GM06990 (cell line): ENCODE measurements at places on chromosomes 16 and 17.
A peak's percentile ranks its signal among the peaks of the same experiment; 100 is the strongest.

DNA sequence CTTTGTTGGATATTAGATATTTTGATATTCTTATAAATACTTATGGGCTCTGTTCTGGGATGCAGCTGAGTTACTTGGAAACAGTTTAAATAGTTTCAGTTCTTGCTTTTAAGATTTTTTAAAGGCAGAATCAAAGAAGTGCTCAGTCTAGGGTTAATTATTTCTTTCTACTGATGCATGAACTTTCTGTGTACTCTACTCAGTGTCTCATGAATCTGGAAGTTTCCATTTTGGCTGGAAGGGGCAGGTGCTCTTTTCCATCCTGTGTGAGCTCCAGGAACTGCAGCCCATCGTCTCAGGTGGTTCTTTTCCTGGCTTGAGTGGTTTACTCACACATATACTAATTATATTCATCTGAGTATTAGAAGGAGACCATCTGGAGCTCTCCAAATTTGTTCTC lies 61.1 kb upstream of the CPHXL start:
- DNase-seq: no peak

DNA sequence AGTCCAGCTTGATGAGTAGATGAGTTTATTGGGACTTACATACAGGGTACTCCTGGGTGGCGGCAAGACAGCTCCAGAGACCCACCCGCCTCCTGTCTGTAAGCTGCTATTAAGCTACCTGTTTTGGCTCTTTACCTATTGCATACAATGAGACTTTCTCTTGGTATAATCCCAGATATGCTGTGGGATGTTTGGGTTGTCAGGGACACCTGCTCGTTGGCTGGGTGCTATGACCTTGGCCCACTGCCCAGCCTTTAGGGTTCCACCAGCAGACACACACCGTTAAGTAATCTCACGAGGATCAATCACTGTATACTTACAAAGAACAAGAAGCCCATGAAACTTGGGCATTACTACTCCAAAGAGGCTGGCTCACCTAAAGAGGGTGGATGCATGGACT lies 116.4 kb downstream of the NPIPB5 start:
- DNase-seq: no peak

DNA sequence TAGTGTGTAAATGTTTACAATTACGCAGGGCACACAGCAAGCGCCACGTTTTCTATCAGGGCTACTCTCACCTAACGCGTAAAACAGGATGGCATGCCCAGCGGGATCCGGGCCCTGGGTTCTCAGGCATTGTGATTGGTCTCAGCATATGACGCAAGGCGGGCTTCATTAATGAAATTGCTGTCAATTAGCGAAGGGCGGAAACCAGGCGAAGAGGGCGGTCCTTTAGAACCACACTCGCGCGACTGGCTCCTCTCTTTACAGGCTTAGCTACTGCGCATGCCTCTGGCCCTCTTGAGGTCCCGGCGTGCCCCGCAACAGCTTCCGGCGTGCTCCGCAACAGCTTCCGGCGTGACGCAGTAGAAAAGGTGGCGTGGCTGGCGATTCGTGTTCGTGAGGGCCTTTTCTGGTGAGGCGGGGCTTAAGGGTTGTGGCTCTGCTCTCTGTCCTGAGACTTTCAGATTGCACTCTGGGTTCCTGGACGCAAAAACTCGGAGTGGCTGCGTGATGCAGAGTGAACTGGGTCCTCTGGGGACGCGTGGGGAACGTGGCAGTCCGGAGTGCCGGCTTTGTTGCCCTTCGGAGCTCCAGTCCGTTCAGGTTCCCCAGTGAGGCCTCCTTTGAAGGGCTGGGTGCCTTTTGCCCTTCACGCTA lies 9.2 kb downstream of the OR2C1 start:
- DNase-seq: peak; percentile 82

- no peak for DNase-seq
These were observed 70.5 kb downstream of the MPRIP start for GRCh38 chr17:17112628-17113200.

DNA sequence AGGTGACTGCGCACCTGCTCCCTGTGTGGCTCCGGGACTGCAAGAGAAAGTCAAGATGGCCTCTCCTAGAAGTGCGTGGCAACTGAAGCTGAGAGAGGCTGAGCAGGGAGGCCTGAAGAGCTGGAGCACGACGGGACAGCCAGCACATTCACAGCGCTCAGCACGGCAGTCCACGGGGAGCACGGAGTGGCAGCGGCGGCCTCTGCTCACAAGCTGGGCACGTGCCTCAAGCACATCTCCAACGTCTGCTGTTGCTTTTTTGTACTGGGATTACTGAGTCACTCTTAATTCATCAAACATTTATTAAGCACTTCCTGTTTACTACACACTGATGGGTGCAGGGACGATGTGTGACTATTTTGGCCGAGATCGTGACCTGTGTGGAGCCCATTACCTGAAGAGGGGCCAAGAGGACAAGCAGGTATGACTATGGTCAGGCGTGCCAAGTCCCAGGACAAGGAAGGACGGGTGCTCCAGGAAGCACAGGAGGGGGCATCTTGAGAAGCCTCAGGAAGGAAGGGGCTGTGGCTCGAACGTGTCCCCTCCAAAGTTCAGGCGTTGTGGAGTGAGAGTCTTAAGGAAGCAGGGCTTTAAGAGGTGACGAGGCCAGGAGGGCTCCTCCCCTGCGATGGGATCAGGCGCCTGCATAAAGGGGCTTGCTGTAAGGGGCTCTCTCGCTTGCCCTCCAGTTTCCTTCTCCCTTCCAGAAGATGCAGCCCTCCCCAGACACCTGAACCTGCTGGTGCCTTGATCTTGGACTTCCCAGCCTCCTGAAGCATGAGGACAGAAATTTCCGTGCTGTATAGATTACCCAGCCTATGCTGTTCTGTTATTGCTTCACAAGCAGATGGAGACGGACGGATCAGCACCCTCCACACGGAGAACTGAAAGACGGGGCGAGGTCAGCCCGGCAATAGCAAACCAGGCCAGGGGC lies 105.8 kb downstream of the ADCY9 start:
- no peak for DNase-seq

- DNase-seq: no peak
These were observed 86.4 kb downstream of the N4BP1 start for GRCh38 chr16:48523415-48524204.

GRCh38 chr16:83926726-83927397 lies 26.2 kb upstream of the OSGIN1 start:
- peak; percentile 60 for DNase-seq

GRCh38 chr16:3659251-3659650 lies 4.8 kb downstream of the DNASE1 start:
- DNase-seq: no peak

- no peak for DNase-seq
These were observed 1060.2 kb upstream of the EEF2KMT start for GRCh38 chr16:6157806-6158205.

GRCh38 chr17:40542558-40543411 lies 22.5 kb downstream of the CCR7 start:
- DNase-seq: no peak

- peak; percentile 18 for DNase-seq
These were observed 651 bp downstream of the SHMT1 start for GRCh38 chr17:18362698-18363100.

GRCh38 chr16:87506423-87507350 lies 13.9 kb upstream of the ZCCHC14 start:
- DNase-seq: no peak

DNA sequence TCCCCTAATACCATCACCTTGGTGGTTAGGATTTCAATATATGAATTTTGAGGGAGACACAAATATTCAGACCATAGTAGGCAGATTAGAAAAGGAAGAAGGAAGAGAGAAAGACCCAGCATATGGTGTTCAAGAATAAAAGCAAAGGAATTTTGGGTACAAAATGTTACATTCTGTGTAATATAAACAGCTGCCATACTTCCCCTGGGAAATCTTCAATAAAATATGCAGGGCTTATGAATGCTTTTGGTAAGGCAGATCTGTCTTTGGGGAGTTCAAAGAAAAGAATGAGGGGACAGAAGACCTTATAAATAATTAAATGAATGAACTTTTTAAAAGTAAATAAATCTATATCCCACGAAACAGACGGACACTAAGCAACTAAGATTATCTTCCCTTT lies 91.9 kb downstream of the USP32 start:
- DNase-seq: no peak

- DNase-seq: no peak
These were observed 973.0 kb downstream of the KCNJ2 start for GRCh38 chr17:71142333-71142732.

- no peak for DNase-seq
These were observed 274.5 kb downstream of the C16orf95 start for GRCh38 chr16:87042551-87043230.

DNA sequence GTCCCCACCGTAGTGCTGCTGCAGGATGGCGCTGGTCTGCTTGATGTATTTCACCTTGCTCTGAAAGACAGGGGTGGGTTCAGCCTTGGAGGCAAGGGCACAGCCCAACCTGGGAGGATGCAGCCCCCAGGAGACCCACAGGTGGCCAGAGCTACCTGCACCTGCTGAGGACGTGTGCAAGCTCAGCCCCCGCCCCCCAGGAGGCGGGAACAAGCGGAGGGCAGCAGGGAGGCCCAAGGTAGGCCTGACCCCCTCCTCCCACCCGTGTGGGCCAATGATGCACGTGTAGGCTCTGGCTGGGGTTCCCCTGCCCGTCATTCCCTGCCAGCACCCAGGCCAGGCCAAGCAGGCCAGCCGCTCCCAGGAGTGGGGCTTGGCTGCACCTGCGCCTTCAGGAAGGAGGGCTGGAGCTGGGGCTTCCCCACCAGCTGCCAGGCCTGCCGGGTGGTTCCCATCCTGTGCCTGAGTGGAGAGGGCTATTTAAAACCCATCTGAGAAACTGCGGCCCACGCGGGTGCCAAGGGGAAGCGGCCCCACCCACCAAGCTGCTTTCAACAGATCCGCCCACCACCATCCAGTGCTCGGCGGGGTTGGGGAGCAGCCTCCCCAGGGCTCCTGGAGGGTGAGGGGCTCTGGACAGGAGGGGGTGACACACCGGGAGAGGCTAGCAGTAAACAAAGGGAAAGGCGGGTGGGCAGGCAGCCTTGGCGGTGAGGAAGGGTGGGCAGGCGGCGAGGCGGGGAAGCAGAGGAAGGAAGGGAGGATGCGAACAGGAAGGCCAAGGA lies 3.8 kb downstream of the NTHL1 start:
- no peak for DNase-seq

DNA sequence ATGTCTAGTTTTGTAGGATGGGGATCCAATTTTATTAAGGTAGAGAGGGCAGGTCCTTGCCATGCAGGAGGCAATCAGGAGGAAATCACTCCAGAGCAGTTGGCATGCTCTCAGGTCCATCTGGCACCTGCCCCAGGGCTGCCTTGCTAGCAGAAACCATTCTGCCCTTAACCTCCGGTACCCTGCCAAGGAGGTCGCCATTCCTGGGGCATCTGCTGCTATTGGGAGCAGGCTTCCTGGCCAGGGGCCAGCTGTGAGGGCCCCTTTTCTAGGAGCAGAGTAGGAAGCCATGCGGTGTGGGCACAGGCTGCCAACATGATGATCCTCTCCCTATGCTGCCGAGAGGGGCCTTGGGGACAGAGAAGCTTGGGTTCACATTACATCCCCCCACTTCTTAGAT lies 47.6 kb upstream of the MGAT5B start:
- no peak for DNase-seq

DNA sequence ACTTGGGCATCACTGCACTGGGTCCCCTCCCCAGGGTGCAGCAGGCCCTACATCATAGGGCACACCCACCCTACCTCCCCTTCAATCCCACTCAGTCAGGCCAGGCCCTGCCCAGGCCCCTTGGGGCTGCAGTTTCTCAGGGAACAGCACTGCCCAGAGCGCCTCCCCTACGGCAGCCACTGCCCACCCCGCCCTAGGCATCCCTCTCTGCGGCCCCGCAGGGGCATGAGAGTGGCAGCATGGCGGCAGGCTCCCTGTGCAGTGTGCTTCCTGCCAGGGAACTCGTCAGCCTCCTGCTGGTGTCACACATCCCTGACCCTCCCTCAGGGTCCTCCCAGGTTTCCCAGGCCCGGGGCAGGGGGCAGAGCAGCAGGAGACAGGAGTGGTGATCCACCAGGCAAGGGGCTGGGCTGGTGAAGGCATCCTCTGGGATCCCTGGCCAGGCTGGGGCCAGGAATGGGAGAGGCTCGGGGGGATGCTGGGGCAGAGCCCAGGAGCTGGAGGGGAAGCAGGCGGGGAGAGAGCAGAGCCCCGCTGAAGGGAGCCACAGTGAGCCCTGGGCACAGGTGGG lies 16.2 kb upstream of the BAHCC1 start:
- DNase-seq: no peak

DNA sequence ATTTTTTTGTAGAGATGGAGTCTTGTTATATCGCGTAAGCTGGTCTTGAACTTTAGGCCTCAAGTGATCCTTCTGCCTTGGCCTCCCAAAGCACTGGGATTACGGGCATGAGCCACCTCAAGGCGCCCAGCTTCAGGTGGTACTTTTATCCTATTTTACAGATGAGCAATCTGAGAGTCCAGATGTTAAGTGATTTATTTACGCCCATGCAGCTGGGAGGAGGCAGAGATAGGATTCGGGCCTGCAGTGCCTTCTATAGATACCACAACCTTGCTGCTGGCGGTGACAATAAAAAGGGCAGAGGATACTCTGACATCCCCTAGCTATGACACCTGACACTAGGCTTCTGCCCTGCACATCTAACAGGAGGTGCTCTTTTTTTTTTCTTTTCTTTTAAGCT lies 4.3 kb upstream of the KRT12 start:
- DNase-seq: no peak

DNA sequence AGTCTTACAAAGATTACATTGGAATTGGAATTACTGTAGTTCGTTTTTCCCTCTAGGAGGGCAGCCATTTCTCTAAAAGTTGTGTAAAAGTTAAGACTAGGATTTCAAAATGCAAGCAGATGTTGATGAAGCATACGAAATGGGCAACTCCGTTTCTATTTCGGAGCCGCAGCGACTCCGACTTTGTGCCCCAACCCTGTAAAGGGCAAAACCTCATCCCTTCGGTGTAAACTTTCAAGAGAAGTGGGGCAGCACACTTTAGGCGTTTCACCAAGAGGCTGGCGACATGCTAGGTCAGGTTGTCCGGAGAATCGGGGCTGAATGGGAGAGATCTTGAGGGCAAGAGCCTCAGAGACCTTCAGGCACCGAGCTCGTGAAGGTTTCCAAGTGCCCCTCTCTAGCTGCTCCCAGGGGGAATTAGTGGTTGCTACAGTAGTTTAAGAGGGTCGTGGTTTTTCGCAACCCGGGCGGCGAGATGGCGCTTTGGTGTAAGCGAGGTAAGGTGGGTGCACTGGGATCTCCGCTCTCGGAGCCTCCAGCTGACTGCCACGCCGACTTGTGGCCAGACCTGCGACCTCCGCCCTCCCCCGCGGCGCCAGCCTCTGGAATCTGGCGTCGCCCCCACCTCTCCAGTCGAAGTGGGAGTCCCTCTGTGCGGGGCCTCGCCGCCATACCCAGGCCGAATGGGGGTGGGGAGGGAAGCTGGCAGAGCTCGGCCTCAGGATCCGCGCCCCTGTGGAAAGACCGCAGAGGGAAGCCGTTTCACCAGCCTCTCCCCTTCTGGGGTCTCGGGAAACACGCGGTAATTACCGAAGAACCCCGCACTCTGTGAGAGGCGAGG lies 1.0 kb upstream of the HEXIM2 start:
- no peak for DNase-seq

GRCh38 chr16:1645914-1646525 lies 32.1 kb upstream of the JPT2 start:
- no peak for DNase-seq

DNA sequence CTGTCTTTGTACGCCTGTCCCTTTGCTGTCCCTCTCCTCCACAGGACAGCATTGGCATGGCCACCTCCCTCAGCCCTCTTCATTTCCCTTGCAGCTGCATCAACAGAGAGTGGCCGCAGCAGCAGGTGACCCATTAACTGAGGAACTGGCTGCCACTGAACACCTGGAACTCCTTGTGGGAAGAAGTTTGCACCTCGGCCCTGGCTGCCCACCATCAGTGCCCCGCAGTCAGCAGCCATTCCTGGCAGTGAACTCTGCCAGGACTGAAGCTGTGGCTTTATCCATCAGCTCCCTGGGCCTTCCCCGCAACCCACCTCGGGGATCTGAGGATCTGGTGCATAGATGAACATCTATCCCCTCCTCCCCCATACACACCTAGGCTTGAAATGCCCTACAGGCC lies 13.1 kb upstream of the RNF135 start:
- no peak for DNase-seq
